GM23338 (cell line): ENCODE measurements at places on chromosomes 12 and 14. TPM values are rescaled to one million over a fixed set of nuclear protein-coding genes. Genes with fewer than 3 reads are reported as not detected.

DNA sequence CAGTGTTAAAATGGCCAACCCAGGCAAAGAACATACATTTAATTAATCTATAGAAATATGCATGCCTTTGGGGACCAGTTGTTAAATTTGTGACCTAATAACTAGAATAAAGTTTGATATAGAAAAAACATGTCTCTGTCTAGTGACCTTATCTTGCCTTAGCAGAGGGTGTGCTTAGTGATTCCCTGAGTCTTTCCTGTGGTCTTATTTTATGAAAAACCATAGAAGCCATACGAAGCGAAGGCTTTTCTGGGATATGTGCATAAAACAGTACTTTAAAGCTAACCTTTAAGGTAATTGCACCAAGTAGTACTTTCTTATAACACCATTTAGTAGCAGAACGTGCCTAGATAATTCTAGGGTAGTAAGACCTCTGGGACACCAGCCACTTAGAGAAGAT, 379.4 kb downstream of the ZFP36L1 start:
- H3K27ac ChIP-seq: no peak overlapping the region
- no peaks in the 10 kb centered on the region for H3K4me1 ChIP-seq
- H3K4me3 ChIP-seq: no peak overlapping the region
- no peaks in the 10 kb centered on the region for H3K27me3 ChIP-seq
- DNase-seq: no peak
- H3K36me3 ChIP-seq: no peaks in the 10 kb centered on the region

KERA gene
- not detected in 2 replicates for polyA plus RNA-seq

DNA sequence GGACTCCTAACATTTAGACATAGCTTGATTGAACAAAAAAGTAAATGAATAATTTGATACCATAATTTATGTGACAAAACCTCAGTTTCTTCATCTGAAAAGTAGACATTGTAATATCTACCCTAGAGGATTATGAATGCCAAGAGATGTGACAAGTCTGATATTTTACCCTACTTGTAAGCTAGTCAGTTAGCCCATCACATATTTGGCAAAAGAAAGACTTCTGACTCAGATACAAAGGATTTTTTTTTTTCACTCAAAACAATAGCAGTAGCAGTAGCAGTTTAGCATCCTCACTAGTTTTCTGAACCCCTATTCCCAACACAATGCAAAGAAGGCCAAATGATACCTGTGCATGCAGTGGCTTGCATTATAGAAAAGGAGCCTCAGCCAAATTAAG, 377.3 kb upstream of the E2F7 start:
- H3K4me1 ChIP-seq: peaks cover 3% of the 10 kb centered on the region; the same call in 1 of the 2 replicates
- H3K27ac ChIP-seq: no peak overlapping the region
- no peak for DNase-seq
- no peak overlapping the region for H3K4me3 ChIP-seq

- no peak overlapping the region for H3K27ac ChIP-seq
- no peaks in the 10 kb centered on the region for H3K27me3 ChIP-seq
- H3K4me3 ChIP-seq: no peak overlapping the region
- no peaks in the 10 kb centered on the region for H3K36me3 ChIP-seq
- no peaks in the 10 kb centered on the region for H3K4me1 ChIP-seq
Measured at GRCh38 chr14:63759456-63759855, 31.6 kb upstream of the SGPP1 start.

GRCh38 chr14:24439830-24440605, 2.6 kb downstream of the SDR39U1 start:
- H3K36me3 ChIP-seq: peaks cover 7% of the 10 kb centered on the region; the same call in 1 of the 2 replicates
- peaks cover 13% of the 10 kb centered on the region for H3K4me1 ChIP-seq
- H3K27me3 ChIP-seq: no peaks in the 10 kb centered on the region
- no peak overlapping the region for H3K4me3 ChIP-seq

DNA sequence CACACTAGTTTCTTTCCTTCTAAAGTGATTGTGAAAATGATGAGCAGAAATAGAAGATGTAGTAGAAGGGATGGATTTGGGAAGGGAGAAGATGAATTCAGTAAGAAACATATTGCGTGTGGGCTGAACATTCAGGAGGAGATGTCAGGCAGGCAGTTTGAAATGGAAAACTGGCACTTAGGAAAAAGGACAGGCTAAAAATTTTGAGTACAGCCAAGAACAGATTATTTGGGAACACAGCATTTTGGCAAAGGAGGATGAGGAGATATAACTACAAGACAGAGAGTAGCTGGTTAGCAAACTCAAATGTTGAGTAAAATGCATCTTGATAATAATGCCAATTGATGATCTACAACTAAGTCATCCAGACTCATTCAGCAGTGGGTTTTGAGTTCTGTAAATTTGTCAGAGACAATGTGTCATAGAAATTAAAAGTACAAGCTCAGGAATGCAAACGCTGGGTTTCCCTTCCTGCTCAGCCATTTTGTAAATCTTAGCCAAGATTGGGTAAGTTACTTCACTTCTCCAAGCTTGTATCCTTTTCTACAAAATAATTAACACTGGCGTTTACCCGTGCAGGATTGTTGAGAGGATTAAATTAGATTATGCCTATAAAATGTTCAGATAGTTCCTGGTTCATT, 255.0 kb downstream of the NAV3 start:
- no peaks in the 10 kb centered on the region for H3K36me3 ChIP-seq
- H3K27ac ChIP-seq: no peak overlapping the region
- no peaks in the 10 kb centered on the region for H3K4me1 ChIP-seq
- H3K4me3 ChIP-seq: no peak overlapping the region
